Activated CD8-positive, alpha-beta T cell treated with anti-CD3 and anti-CD28 coated beads for 36 hours (primary cell): ENCODE measurements at places on chromosomes 16 and 17. TPM values are rescaled to one million over a fixed set of nuclear protein-coding genes. Genes with fewer than 3 reads are reported as not detected.

Gene ACSM3
- 16.1 TPM for total RNA-seq

GRCh38 chr16:51245658-51245995 lies 94.6 kb upstream of the SALL1 start:
- no peaks in the 10 kb centered on the region for H3K4me1 ChIP-seq
- H3K27ac ChIP-seq: no peak overlapping the region
- no peak for DNase-seq
- H3K36me3 ChIP-seq: no peaks in the 10 kb centered on the region
- H3K4me3 ChIP-seq: no peak overlapping the region

DNA sequence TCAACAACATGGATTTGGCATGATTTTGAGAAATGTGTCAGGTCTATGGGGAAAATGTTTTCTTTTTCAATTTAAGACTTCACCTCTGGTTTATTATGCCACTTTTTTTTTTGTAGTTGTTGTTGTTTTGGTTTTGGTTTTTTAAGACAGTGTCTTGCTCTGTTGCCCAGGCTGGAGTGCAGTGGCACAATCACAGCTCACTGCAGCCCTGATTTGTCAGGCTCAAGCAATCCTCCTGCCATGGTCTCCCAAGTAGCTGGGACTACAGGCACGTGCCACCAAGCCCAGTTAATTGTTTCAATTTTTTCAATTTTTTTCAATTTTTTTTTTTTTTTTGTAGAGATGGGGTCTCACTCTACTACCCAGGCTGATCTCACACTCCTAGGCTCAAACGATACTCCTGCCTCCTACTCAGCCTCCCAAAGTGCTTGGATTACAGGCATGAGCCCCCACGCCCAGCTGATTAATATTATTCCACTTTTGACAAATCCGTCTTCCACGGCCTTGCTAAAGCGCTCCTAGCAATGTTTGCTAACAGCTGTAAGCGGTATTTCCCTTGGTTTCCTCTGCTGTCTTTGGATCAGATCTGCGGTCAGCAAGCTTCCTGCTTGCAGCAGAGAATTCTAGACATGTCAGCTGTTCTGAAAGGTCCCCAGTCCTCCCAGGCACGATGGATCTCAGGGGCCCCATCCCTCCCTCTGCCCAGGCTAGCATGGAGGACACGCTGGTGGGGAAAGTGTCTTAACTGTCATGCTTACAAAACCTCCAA lies 7.0 kb upstream of the MILR1 start:
- H3K27ac ChIP-seq: peak overlapping the region; percentile 2
- H3K4me3 ChIP-seq: no peak overlapping the region
- DNase-seq: peak; percentile 16
- peaks cover 17% of the 10 kb centered on the region for H3K4me1 ChIP-seq
- peaks cover under 1% of the 10 kb centered on the region for H3K27me3 ChIP-seq

Gene MKS1
- total RNA-seq: 20.7 TPM

GRCh38 chr16:69349536-69349935 lies 2.0 kb downstream of the TMED6 start:
- H3K27ac ChIP-seq: no peak overlapping the region
- peaks cover 9% of the 10 kb centered on the region for H3K4me1 ChIP-seq
- H3K4me3 ChIP-seq: no peak overlapping the region
- no peaks in the 10 kb centered on the region for H3K27me3 ChIP-seq
- H3K36me3 ChIP-seq: peaks cover 19% of the 10 kb centered on the region
- no peak for DNase-seq

GRCh38 chr16:2785101-2785991 lies 2.0 kb downstream of the PRSS33 start:
- peak; percentile 61 for DNase-seq
- no peaks in the 10 kb centered on the region for H3K36me3 ChIP-seq
- H3K27me3 ChIP-seq: peaks cover 2% of the 10 kb centered on the region
- H3K27ac ChIP-seq: peak overlapping the region; percentile 87

Gene KNOP1
- 27.8 TPM for total RNA-seq

DNA sequence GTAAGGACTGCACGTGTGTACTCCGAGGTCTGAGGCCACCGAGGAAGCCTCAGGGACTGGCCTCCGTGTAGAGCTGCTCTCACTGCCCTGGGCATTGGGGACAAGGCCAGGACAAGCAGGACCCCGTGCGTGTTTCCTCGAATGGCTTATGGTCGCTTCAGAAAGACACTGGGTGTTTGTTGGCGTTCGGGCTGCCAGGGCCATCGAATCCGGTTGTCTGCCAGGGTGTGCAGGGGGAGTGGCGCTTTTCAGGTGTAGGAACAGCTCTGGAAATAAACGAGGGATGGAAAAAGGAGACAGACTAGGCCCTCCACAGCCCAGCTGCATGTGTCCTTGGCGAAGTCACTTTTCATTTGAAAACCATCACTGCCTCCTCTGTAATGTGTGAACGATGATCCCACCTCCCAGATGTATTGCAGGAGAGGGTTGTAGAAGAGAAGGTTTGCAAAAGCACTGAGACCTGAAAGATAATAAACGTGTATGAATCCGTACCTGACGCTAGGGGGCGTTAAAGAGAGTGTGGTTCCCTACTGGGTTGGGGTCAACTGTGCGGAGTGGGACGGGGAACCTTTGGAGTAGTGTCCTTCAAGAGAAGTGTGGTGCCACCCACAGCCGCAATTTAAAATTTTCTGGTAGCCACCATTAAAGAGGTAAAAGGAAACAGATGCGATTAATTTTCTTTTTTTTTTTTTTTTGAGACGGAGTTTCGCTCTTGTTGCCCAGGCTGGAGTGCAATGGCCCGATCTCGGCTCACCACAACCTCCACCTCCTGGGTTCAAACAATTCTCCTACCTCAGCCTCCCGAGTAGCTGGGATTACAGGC lies 2.1 kb upstream of the ZSCAN10 start:
- DNase-seq: peak; percentile 61
- H3K4me3 ChIP-seq: peak overlapping the region; percentile 68
- H3K4me1 ChIP-seq: peaks cover 27% of the 10 kb centered on the region
- peak overlapping the region; percentile 84 for H3K27ac ChIP-seq

GRCh38 chr16:29310852-29311314 lies 95.6 kb downstream of the NPIPB11 start:
- no peak overlapping the region for H3K4me3 ChIP-seq
- no peaks in the 10 kb centered on the region for H3K36me3 ChIP-seq
- H3K27me3 ChIP-seq: no peaks in the 10 kb centered on the region
- H3K4me1 ChIP-seq: no peaks in the 10 kb centered on the region
- DNase-seq: no peak

Gene FN3K
- 1.2 TPM for total RNA-seq
